Right ventricle myocardium inferior (tissue), 1 donor: ENCODE measurements at places on chromosomes 7 and 10.

GRCh38 chr10:51910596-51910995 is 211.2 kb upstream of the CSTF2T start:
- DNase-seq, result no peak

DNA sequence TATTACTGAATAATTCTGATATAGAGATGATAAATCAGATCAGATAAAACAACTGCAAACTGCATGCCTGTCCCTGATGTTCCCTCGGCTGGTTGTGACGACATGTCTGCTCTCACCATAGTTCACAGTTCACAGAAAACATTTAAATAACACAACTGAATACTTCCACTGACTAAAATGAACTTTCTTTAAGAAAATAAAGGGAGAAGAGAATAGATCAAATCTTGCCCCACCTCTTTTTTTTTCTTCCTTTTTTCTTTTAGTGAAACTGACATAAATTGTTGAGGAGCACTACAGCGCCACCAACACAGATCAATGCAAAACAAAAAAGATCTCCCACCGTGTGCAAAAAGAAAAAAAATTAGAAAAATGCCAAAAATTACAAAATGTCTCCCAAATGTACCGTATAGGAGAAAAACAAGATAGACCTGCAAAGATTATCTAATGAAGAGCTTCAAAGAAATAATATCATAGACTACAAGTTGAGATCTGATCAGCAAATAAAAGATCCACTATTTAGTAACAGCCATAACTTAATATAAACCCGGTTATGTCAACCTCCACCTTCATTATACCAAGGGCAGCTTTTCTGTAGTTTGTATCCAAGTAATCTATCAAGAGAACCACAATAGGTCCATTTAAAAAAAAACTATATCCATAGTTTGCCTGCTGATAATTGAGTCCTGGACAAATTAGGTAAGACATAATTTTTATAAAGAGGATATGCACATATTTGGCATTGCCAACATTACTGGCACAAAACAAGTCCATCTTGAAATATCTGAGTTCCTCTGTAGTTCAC is 30.7 kb upstream of the EPC1 start:
- DNase-seq, result no peak

DNA sequence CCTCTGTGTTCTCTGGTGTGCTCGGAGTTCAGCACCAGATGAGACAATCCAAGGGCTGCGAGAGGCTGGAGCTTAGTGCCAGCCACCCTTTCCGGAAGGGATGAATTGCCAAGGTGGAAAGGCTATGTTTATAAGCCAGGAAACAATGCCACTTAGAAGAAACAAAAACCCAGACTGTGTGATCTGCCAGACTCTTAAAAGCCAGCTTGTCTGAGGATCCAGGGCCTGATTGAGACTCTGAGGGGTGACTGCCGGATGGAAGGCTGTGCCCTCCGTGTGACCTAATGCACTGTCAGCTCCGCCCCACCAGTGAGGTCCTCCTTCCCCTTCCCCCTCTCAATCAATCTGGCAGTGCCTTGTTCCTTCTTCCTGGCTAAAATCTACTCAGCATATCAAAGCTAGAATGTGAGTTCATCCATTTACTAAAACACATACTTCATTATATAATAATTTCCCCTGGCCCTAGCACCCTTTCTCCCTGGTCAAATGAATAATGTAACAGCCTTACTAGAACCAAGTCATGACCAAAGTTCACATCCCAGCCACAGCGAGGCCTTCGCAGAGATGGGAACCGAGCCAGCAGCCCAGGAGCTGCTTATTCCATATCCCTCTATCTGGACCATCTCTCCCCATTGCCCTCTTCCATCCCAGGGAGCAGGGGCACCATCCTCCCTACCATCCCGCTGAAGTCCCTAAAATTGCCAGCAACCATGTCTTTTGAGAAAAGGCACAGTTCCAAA is 25.5 kb downstream of the FAM107B start:
- DNase-seq, result no peak

GRCh38 chr10:45144326-45145070 is 143.8 kb downstream of the ZNF22 start:
- no peak for DNase-seq

DNA sequence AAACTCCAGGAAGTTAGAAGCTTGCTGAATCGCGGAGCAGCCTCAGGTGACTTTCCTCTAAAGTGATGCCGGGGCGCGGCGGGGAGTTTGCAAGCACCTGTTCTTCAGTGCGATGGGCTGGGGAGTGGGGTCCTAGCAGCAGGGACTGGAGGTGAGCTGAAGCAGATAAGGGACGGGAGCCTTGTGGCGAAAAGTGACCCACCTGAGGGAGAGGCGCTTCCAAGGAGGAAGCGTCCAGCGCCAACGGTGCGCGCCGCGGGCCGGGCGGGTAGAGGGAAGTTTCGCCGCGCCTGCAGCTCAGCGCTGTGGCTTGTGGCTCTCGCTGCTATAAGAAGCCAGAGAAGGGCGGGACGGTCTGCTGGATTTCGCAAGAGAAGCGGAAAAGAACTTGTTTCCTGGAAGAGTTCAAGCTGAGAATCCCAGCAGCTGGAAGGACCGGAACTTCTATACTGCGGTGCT is at the start of gene STEAP4:
TSS of gene STEAP4 (minus strand) at position 305 of the 459 bp plus-strand sequence. CDS start 22,625 bp downstream, outside the sequence.
- peak; percentile 93 for DNase-seq

DNA sequence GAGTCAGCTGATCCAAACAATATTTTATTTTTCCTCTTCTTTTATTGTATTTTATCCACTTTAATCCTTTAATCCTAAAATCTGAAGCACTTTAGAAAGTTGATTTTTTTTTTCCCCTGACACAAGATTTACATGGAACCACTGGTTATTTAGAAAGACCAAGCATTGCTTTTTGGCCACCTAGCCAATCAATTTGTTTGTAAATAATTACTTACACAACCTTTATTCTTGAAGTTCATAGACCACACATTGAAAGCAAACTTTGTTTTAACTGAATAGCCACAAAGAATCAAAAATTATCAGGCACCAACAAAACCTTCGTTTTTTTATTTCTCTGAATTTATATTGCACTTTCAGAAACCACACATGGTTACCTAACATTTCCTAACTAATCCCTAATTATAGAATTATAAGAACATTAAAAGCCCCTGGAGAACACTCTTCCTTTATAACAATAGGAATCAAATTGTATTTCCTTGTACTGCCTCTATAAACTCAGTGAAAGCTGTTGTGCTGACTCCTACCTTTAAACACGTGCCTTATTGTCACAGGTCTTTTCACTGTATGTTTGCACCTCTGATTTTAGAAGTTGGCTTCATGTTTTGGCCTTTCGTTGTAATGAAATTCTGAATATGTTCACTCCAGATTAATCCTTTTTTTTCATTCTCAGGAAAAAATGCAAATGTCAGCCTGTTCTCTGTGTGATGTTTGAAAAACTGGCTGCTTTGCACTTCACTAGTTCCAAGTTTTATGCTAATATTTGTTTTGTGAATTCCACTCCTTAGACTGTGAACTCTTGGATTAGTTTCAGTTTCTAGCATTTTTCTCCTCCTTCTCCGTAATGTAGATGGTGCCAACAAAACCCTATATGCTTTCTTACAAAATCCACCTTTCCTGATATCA is 1511.9 kb downstream of the REEP3 start:
- no peak for DNase-seq

GRCh38 chr7:23315366-23315765 is 16.2 kb downstream of the MALSU1 start:
- DNase-seq, result no peak

DNA sequence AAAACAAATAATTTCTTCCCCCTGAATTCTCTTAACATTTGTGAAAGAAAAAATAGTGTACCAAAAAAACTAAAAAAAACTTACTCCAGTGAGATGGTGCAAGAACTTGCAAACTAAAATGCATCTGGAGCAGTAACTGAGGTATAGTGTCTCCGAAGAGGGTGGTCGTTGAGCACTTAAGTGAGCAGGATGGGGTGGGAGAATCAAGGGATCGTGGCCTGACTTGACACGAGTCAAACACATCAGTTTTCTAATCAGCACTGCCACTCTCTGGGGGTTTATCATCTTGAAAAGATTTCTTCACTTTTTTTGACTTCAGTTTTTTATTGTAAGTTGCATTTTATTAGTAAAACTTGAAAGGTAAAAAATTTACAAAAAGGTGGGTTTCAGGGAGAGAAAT is 2.5 kb downstream of the ZNF273 start:
- no peak for DNase-seq

GRCh38 chr7:124679586-124680225 is 85.9 kb downstream of the GPR37 start:
- no peak for DNase-seq

DNA sequence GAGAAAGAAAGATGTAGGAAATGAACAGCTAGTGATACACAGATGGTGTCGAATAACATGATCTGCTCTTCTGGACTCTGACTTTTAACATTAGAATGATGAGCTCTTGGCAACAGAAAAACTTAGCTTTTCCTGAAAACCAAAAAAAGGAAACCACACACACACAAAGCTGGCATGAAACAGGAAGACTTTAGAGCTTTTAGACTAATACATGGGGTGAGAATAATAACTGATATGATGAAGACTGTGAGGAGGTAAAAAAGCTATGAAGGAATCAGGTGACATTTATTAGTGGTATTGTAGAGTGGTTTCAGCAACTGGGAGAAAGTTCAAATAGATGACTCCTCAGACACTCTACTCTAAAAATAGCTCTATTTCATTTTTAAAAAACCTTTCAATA is 491.9 kb downstream of the PARD3 start:
- no peak for DNase-seq

- DNase-seq, result no peak
Observed at GRCh38 chr10:130409331-130409730, 273.1 kb downstream of the GLRX3 start.

- DNase-seq, result no peak
Observed at GRCh38 chr10:71038091-71038633, 149.8 kb upstream of the PCBD1 start.

GRCh38 chr10:35011771-35012191 is 78.4 kb downstream of the CUL2 start:
- no peak for DNase-seq

- DNase-seq, result no peak
Observed at GRCh38 chr7:7221599-7222038, 39.3 kb downstream of the C1GALT1 start.

GRCh38 chr7:452226-452751 is 67.4 kb downstream of the PDGFA start:
- no peak for DNase-seq

GRCh38 chr7:86629-87028 is 105.7 kb upstream of the FAM20C start:
- DNase-seq, result no peak

GRCh38 chr10:14481752-14482151 is 151.0 kb upstream of the FRMD4A start:
- DNase-seq, result no peak

DNA sequence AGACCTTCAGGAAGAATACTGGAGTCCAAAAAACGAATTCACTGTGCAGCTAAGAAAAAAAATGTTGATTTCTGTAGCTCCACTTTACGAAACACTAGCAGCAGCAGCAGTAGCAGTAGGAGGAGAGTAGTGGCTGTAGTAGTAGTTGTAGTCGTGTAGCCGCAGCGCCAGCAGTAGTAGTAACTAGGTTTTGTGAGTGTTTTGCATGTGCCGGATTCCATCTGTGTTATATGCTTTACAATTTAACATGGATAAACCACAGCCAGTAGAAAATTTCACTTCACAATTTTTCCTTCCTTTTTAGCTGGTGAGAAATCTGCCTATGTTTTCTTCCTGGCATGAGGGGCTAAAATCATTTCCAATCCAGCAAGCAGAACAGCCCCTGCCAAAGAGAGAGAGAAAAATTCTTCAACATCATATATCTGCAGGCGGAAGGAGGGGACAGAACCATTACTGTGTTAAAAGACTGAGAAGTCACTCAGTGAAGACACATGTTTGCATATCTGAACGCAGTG is 148.4 kb upstream of the C7orf33 start:
- DNase-seq, result no peak

- no peak for DNase-seq
Observed at GRCh38 chr10:59823111-59823510, 69.9 kb upstream of the MRLN start.

DNA sequence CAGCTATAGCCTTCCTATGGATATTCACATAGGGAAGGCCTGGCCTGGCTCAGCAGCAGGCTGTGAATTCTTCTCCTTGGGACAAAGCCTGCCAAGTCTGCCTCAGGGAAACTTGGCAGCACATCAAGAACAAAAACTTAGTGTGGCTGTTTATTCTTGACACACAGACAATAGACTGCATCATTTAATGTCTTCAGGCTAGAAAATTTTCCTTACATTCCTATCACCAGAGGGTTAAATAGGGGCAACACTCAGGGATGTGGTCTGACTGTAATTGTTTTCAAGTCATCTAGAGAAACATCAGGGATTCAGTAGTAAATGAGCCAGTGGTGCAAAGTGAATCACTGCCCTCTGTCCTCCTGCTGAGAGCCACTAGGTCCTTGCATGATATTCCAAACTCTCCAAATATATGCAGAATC is 137.3 kb downstream of the SEMA3C start:
- no peak for DNase-seq

GRCh38 chr10:89271532-89271931 is 20.0 kb upstream of the LIPA start:
- DNase-seq, result no peak

- DNase-seq, result no peak
Observed at GRCh38 chr7:25792586-25792985, 359.4 kb upstream of the NFE2L3 start.
